ENCODE measurements at places on chromosomes 12 and 14.

DNA sequence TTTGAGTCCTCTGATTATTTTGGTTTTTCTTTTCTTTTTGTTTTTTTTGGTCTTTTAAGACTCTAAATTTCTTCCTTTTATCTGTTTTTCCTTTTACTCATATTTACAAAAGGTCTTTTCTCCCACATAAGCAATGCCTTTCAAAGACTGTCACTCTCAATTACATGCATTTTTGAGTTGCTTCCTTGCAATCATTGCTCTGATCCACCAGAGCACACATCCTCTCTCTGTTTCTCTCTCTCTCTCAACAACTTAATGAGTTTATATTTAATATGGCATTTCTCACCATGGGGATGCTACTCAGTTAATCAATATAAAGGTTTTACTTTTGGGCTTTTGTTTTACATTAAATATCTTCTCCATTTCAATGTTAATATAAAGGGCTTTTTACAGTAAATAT is 62.7 kb upstream of the OR10AD1 start:
- DNase-seq = no peak

DNA sequence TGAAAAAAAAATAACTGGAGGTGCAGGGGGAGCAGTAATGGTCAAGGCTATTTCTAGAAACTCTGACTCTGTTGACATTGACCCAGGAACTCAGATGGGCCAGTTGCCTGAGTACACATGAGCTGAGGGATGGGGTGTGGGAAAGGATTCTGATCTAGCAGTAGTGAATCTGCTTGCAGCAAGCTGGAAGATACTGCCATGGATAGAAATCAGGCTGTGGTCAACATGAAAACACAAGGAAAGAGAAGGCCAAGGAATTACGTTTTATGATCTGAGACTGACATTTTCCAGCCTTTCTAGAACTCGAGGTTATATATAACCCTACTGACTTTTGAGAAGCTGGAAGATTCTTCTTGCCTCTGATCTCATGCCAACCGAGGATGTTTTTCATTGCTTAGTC is 90.0 kb downstream of the ANO6 start:
- DNase-seq = no peak

DNA sequence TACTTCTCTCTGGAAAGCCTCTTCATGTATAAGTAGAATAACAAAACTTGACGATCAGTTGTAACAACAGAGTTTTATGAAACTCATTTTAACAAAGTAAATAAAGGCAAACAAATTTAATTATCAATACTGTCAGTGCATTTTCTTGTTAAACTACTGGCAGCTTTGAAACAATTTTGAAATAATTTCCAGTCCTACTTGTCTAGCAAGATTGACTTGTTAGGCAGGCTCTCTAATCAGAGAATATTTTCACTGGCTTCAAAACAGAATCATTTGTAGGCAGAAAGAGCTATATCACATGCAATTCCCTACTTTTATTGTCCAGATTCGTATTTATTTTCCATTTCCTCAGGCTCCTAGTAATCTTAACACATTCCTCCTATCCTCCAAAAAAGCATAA is 45.9 kb upstream of the SLC6A13 start:
- DNase-seq = no peak

GRCh38 chr12:125111403-125111802 is 46.2 kb downstream of the AACS start:
- no peak for DNase-seq

- no peak for DNase-seq
Measured at GRCh38 chr12:80895240-80895639, 42.5 kb downstream of the LIN7A start.

GRCh38 chr14:55581342-55581771 is 1.4 kb downstream of the KTN1 start:
- DNase-seq = no peak

DNA sequence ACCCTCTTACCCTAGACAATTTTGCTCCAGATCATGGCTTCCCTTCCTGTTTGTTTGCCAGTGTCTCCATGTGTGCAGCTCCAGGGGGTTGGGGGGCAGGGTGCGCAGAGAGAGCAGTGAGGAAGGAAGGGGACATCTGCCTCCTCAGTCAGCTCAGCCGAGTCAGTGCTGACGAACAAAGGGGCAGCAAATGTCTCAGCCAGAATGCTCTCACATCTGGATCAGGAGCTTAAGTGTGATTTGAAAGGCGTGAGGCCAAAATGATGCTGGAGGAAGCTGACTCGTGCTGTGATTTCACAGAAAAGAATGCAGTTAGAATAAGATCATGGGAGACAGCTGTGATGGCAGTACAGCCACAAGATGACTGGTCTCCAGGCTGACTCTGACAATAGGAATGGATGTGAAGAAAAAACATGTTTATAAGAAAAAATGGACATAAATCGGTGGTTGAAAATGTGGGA is 27.1 kb upstream of the CDK17 start:
- DNase-seq = no peak

- DNase-seq = no peak
Measured at GRCh38 chr12:14952299-14952921, 9.0 kb downstream of the ARHGDIB start.
